ENCODE measurements at places on chromosomes 3 and 15. TPM values are rescaled to one million over a fixed set of nuclear protein-coding genes. Genes with fewer than 3 reads are reported as not detected.
A peak's percentile ranks its signal among the peaks of the same experiment; 100 is the strongest.

- H3K36me3 ChIP-seq, result peaks cover 42% of the 10 kb centered on the region
- H3K27me3 ChIP-seq, result no peaks in the 10 kb centered on the region
- H3K4me1 ChIP-seq, result peaks cover 4% of the 10 kb centered on the region
- no peak overlapping the region for H3K27ac ChIP-seq
- no peak for DNase-seq
Measured at GRCh38 chr3:45409921-45410320, 21.5 kb downstream of the LARS2 start.

Gene CIB2
- 1.2 TPM for total RNA-seq

DNA sequence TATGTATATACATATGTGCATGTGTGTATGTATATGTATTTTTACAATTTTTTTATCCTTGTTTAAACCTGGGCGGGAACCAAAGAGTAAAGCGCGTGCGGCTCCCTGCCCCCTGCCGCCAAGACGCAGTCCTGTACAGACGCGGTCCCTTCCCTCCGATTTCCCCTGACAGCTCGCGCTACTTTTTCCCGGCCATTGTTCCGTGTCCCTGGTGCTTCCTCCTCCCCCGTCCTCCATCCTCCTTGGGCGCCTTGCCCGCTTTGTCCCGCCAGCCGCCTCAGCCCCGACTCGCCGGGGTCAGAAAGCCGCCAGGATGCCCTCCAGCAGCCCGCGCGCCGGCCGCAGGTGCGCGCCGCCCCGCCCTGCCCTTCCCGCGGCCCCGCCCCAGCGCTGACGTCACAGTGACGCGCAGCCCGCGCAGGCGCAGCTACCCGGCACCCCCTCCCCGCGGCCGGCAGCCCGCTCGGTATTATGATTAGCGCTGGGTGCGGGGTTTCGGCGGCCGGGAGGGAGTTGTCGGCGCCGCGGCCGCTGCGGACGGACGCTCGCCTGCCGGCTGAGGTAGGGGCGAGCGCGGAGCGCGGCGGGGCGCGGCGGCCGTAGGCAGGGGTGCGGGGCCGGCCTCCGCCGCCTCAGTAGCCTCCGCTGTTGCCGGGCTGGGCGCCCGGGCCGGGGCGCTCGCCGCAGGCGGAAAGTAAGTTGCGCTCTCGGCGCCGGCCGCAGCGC is at the start of gene SNRK:
TSS of gene SNRK (plus strand) at position 426 of the 726 bp plus-strand sequence. CDS start 16,664 bp downstream, outside the sequence.
- no peaks in the 10 kb centered on the region for H3K27me3 ChIP-seq
- H3K4me1 ChIP-seq, result peaks cover 42% of the 10 kb centered on the region
- H3K4me3 ChIP-seq, result peak within 1 kb of the TSS; percentile 98
- peaks cover 20% of the 10 kb centered on the region for H3K36me3 ChIP-seq

Gene POPDC2
- total RNA-seq, result 8.4 TPM

GRCh38 chr3:41698898-41699297 is 263.0 kb downstream of the ULK4 start:
- H3K4me1 ChIP-seq, result no peaks in the 10 kb centered on the region
- H3K27me3 ChIP-seq, result no peaks in the 10 kb centered on the region
- peaks cover 9% of the 10 kb centered on the region for H3K36me3 ChIP-seq
- no peak overlapping the region for H3K4me3 ChIP-seq
- H3K27ac ChIP-seq, result no peak overlapping the region

All from naive thymus-derived CD8-positive, alpha-beta T cell (primary cell).